ENCODE measurements at places on chromosomes 1 and 21.

DNA sequence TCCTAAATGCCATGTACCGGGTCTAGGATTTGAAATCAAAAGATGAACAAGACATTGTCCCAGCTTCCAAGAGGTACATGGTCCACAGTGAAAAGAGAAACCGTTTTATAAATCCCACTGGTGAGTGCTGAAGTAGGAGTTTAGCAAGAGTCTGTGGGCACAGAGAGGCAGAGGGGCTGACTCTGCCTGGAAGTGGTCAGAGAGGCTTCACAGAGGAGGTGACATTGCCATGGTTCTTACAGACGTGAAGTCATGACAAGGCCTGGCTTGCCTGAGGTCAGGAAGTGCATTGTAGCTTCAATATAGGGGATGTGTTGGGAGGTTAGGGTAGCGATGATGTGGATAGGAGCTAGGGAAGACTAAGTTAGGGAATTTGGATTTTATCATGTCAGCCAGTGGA lies 28.4 kb downstream of the MAPKAPK2 start:
- DNase-seq = no peak

- DNase-seq = no peak
Observed at GRCh38 chr21:16378525-16378924, 648.7 kb downstream of the USP25 start.

- DNase-seq = no peak
Observed at GRCh38 chr1:25173809-25174340, 58.4 kb downstream of the SYF2 start.

- no peak for DNase-seq
Observed at GRCh38 chr1:99850459-99851291, 514 bp downstream of the AGL start.

GRCh38 chr1:10768552-10768951 lies 27.9 kb downstream of the CASZ1 start:
- DNase-seq = peak; percentile 37

All from SK-MEL-5 (cell line).